NCI-H1105 (cell line): ENCODE measurements at places on chromosomes 2 and 18.

GRCh38 chr2:161844822-161845221, 220.6 kb downstream of the SLC4A10 start:
- DNase-seq: peak; percentile 77

DNA sequence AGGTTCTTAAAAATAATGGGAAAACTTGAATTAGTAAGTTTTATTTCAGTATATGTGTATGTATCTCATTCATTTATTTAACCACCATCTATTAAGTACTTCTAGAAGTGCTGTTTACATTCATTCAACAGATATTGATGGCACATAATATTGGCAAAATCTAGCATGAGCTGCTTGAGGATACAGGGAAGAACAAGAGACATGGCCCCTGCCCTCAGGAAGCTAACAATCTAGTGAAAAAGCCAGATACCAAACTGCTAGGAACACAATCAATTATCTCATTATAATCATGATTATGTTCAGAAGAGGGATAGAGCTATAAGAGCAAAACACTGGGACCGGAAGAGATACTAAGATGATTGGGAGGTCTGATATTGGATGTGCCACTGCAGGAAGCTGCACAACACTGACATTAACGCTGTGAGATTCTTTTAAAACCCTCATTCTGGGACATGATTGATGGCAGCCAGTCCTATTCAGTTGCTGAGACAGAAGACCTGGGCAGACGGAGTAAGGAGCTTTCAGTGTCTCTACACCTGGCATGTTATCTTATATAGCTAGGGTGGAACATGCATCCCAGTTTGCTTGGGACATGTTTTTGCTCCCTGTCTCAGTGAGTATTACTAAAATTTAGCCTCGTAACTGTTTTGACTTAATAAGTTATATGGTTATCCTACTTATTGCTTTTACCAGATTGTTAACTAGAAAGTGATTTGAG, 314.1 kb downstream of the STK39 start:
- no peak for DNase-seq

- no peak for DNase-seq
Observed at GRCh38 chr2:194304191-194304590, 1352.8 kb upstream of the SLC39A10 start.

DNA sequence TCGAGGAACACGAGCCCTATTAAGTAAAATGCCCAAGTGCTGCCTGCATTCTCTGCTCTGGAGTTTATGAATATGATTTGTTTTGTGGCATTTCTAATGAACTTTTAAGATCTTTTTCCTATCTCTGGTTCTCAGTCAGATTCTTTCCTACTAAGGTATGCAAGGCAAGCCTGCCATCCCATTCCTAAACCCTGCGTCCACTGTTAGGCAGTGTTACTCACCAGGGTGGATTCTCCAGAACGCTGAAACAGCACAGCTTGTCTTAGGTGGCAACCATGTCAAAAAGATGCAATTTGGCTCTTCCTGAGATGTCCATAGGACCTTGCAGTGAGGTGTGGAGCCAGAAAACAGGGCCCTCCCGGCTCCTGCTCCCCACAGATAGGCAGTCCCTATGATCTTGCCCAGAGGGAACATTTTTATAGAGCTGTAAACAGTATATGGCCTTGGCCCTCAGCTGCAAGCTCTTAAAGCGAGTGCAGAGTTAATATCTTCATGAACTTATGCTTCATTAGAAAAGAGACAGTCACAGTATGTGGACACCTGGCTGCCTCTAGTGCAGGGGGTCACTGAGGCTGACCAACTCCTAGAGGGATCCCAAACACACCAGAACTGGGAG, 84.4 kb downstream of the TPGS2 start:
- no peak for DNase-seq

DNA sequence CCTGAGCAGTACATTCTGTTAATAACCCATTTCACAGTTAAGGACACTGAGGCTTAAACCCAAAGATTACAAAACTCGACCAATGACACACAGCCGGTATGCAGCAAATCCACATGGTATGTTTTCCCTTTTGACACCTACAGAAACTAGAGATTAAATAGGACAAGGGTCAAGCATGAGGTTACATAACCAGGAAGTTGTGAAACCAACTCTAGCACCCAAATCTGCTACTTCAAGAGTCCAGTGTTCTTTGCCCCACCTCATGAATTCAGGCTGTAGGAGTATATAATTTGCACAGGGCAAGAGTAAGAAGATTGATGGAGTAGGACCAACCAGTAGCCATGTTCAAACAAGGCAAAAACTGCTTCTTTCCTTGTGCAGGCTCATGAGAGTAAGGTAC, 249.8 kb downstream of the BCL11A start:
- DNase-seq: no peak

DNA sequence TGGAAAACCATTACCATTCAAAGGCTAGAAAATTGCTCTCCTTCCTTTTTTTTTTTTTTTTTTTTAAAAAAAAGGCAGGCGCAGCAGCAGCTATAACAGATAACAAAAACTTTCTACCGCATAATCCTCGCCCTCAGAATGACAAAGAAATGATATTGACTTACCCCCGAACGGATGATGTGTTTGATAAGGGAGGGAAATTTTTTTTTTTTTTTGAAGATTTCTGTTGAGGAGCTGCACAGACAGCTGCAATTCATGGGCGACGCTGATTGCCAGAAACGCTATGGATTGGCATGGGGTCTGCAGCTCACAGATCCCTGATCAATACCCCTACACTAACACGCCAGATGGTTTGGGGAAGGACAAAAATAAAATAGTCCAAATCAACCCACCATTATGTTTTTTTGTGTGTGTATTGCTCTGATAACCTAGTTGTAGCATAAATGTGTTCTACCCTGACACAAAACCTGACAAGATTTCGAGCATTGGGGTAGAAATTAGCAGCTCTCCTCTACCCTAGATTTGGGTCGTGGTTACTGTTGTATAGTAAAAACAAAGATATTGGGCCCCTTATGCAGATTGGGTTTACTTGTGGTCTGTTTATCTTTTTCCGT, 3.6 kb upstream of the ONECUT2 start:
- DNase-seq: no peak

GRCh38 chr2:201215963-201216362, 33.0 kb downstream of the CASP10 start:
- no peak for DNase-seq

GRCh38 chr2:163601377-163601776, 134.4 kb downstream of the FIGN start:
- no peak for DNase-seq

DNA sequence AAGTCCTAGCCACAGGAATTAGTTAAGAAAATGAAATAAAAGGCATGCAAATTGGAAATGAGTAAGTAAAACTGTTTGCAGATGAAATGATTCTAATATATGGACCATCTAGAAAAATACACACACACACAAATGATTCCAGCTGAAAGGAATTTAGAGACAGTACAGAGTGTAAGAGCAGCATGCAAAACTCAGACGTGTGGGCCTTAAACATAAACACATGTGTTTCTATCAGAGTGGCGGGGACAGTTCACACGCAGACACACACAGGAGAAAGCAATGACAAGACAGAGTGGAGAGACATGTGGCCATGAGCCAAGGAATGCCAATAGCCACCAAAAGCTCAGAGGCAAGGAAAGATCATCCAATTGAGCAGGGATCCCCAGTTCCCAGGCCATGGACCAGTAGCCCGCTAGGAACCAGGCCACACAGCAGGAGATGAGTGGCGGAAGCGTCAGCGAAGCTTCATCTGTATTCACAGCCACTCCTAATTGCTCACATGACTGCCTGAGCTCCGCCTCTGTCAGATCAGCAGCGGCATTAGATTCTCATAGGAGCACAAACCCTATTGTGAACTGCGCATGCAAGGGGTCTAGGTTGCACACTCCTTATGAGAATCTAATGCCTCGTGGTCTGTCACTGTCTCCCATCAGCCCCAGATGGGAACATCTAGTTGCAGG, 155.4 kb downstream of the ARL4C start:
- no peak for DNase-seq

GRCh38 chr2:2873450-2873811, 504.2 kb downstream of the EIPR1 start:
- DNase-seq: no peak

DNA sequence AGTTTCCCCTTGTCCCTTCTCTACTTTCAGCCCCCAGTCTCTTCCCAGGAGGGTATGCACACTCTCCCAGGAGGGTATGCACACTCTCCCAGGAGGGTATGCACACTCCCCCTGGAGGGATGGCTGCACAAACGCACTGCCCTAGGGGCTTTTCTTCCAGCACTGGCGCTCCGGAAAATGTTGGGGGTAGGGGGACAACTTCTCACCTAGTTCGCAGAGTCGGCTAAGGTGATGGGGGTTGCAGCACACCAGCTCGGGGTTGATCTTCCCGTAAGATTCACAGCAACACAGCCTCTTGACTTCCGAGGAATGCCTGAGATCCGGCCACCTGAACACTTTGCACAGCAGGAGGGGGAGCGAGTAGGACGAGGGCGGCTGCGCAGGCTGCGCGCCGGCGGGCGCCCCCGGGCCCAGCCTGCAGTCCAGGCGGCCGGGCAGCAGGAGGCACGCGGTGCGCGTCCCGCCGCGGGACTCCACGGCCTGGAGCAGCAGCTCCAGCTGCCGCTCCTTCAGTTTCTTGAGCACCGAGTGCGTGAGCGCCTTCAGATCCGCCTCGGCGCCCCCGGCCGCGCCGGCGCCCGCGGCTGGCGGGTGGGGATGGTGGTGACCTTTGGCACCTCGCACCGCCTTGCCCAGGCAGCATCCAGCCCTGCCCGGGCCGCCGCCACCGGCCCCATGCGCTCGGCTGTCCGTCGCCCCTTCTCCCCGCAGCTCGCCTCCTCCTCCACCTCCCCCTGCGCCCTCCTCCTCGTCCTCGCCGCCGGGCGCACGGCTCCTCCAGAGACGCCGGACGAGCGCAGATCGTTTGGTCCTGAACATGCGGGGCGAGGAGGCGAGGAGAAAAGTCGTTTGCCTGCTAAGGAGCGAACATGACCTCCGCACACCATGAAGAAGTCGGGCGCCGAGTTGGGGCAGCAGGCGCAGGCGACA, 894 bp downstream of the SMAD7 start:
- DNase-seq: no peak

DNA sequence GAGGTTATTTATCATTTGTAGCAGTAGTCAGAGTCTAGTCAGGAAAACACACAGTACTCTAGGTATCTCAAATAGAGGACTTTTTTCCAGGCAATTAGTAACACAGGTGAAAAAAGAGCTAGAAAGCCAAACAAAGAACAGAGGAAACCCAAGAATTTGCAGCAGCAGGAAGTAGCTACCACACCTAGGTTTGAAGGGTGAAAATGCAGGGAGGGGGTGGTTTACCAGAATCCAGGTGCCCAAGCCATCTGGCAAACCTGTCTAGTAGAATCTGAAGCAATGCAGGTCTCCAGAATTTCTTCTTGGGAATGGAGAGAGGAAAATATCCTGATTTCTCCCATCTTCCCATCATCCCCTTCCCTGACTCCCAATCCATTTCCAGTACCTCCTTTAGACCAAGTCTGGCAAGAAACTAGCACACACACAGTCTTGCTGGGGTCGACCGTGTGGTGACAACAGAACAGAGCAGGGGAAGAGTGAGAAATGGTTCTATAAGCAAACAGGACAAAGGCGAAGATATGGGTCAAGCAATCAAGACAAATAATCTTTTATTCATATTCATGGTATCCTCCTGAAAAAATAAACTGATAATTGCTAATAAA, 231.9 kb upstream of the MMADHC start:
- DNase-seq: no peak

DNA sequence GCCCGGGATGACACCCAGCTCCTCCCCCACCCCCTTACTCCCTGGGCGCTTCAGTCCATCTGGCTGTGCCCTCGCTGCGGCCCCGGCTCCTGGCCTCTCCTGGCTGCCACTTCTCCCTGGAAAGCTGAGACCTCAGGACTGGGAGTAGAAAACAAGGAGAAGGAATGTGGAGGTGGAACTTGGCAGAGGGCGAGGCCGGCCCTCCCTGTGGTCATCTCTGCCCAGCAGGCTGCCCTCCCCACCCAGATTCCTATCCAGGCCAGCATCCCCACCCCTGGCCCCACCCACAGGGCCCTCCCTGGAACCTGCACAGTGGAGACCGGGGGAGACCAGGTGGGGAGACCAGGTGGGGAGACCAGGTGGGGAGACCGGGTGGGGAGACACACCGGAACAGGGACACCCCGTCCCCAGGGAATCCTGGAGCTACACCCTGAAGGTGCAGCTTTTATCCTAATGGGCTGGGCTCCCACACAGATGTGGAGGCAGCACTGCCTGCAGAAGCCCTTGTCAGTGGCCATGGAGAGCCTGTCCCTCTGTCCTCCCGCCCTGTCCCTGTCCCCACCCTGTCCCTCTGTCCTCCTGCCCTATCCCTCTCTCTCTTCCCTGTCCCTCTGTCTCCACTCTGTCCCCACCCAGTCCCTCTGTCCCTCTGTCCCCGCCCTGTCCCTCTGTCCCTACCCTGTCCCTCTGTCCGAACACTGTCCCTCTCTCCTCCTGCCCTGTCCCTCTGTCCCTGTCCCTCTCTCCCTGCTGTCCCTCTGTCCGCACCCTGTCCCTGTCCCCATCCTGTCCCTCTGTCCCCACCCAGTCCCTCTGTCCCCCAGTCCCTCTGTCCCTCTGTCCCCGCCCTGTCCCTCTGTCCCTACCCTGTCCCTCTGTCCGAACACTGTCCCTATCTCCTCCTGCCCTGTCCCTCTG, 157.1 kb downstream of the PXDN start:
- no peak for DNase-seq

DNA sequence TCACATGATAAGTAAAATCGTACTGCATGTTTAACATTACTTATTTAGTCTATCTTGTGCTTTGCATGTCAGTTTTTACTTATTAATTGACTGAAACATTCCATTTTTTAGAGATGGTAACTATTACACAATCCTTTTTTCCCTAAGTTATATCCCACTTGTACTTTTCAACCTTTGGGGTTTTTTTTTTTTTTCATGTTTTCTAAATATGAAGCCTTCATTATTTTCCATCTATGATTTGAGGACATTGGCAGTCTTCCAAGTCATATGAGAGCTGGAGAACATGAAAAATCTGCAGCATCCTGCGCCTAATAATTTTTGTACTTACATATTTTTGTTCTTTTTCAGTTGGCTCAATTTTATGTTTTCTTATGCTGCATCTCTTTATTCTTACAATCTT, 113.9 kb downstream of the MYO1B start:
- DNase-seq: peak; percentile 19

DNA sequence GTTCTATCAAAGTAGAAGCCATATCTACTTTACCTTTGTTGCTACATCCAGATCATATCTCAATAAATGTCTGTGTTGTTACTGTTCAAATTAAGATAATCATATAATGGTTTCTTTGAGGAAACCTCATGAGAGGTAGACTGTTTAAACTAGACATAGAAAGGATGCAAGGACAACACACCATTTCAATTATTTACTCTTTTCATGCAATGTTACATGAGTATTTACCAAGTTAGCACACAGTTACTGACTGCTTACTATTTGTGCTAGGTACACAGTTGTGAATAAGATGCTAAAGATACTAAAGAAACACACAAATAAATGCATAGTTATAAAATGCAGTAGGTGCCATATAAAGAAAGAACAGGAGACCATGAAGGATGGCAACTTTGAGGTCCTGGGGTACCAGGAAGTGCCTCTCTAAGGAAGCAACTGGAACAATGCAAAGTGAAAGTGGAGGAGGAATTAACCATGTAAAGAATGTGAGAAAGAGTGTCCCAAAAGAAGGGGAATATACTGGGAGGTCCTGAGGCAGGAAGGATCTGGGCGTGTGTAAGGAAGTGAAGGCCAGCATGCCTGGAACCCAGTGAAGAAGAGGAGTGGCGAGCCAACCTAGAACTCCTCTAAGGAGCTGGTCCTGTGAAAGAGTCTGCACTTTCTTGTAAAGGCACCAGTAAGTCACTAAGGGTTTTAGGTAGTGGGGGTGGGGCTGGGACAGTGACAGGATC, 39.4 kb downstream of the RBMS1 start:
- DNase-seq: no peak
